ENCODE measurements at places on chromosomes 7 and 10.

DNA sequence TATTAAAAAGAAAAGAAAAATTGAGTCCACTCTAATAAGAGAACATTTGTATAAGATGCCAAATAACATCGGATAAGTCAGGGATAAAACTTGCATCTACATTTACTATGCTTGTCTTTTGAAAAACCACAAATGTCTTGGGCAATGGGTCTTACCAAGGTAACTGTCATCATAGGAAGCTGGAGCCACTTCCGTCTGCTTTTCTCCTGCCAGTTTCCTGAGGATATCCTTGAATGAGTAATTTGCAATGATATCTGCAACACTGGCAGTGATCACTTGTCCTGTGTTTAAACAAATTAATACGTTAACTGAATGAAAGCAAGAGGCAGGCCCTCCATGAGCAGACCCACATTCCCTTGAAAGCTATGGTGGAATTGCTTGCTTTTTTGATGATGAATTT lies 47.3 kb downstream of the ITGA8 start:
- no peak for DNase-seq

DNA sequence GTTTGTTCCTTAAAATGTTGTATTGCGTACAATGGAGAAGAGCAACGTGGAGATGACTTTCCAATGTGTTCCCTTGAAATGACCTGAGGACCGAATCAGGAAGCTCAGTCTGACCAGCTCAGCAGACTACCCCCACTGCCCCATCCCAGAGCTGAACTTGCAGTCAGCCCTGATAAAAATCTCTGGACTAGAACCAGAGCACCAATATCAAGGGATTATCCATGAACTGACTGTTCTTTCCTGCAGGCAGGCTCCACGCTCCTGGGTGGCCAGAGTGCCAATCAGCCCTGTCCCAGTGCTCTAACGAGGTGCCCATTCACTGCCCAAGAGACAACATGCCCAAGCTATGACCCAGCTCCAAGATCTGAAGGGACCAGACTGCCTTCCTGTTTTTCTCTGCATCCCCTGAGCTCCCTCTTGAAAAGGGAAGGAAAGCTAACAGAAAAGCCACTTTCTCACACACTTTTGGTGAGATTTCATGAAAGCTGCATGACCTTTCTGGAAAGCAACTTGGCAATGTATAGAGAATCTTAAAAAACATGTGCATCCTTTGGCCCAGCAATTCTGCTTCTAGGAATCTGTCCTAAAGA lies 130.2 kb downstream of the KCNMA1 start:
- DNase-seq, result no peak

GRCh38 chr10:71221586-71222202 lies 9.3 kb downstream of the UNC5B start:
- no peak for DNase-seq

GRCh38 chr10:31619531-31620061 lies 300.6 kb downstream of the ZEB1 start:
- peak; percentile 8 for DNase-seq

GRCh38 chr7:80346704-80347103 lies 165.2 kb downstream of the GNAT3 start:
- no peak for DNase-seq

- DNase-seq, result no peak
These were observed 9.1 kb downstream of the PIK3AP1 start for GRCh38 chr10:96711048-96711728.

GRCh38 chr7:140000666-140001268 lies 62.0 kb downstream of the PARP12 start:
- no peak for DNase-seq

- DNase-seq, result no peak
These were observed 175.3 kb downstream of the RAPGEF5 start for GRCh38 chr7:22181663-22182062.

All from NCI-H524 treated with DMSO at 0.1 percent for 48 hours (cell line).